GM12892 (cell line): ENCODE measurements at places on chromosomes 11 and 22.

GRCh38 chr11:117613521-117613920 is 183.5 kb downstream of the DSCAML1 start:
- DNase-seq: no peak

DNA sequence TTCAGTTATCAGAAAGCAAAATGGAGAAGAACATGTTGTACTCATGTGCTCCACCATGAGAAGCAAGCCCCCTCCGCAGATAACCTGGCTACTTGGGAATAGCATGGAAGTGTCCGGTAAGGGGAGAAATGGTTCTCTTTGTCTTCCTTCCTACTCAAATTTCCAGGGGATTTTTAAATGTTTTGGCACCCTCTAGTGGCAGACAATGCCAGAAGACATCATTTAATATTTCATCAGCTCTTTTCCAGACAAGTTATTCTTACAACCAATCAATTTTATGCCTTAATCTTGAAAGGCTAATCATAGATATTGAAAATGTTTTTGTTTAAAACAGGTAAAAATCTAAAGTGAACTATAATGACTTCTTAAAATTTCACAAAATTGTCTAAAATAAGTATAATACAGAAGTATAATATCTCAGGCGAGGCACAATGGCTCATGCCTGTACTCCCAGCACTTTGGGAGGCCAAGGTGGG is 15.7 kb downstream of the CRTAM start:
- no peak for DNase-seq

- no peak for DNase-seq
These were observed 54.6 kb downstream of the GRIK4 start for GRCh38 chr11:120566176-120566575.

DNA sequence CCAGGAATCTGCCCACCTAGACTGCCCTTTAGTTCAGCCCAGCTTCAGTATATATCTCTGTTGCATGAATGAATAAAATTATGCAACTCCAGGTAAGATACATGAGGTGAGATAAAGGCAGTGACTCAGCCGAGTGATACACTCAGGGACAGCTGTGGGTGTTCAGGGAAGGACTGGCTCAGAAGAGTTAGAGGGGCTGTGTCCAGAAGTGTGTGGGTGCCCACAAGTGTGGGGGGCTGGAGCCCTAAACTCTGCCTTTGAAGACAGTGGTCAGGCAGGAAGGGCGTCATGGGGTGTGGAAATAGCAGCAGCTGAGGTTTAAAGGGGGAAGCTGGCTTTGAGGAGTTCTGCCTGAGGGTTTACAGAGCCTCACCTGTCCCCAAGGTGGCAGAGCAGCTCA is 8.3 kb downstream of the FTH1 start:
- no peak for DNase-seq

DNA sequence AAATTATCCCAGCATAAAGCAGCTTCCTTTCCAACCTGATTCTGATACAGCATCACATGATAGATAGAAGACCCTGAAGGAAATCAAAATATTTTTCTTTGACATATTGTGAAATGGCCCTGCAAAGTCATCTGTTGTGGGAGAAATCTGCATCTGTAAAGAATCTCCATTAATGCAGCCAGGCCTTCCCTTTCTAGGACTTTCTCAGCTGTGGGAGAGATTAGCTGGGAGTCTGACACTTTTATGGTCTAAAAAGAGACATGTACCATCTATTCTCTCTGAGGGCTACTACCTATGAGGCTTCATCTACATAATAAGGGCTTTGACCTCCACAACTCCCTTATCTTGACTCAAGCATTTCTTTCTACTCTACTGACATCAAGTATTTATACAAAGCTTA is 238.1 kb downstream of the SWAP70 start:
- DNase-seq: no peak

DNA sequence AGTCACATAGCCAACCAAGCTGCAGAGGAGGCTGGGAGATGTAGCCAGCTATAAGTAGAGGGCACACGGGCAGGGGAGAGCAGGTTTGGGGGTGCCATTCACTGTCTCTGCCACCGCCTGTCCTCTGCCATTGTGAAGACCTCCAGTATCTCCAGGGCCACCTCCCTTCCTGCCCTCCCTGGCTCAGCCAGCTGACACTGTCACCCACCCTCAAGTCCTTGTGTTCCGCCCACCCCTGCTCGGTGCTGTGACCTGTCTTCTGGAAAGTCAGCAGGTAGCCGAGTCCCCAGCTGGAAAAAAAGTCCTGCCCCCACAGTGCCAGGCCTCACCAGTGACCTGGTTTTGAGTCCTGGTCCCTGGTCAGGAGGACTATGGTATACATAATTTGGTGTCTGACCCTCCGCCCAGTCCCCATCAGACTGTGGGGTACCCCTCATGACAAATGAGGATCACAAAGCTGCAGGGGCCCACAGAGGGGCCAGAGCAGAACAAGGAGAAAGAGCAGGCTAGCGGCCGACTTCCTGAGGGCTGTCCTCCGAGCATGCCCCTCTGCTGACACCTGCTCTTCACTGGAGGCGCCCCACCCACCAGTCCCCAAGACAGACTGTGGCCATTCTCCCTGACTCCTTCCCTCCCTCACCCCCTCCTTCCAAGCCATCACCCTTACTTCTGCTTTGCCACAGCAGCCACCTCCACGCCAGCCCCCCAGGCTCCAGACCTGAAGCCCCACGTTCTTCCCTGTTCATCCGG is 7.1 kb upstream of the IL2RB start:
- no peak for DNase-seq

DNA sequence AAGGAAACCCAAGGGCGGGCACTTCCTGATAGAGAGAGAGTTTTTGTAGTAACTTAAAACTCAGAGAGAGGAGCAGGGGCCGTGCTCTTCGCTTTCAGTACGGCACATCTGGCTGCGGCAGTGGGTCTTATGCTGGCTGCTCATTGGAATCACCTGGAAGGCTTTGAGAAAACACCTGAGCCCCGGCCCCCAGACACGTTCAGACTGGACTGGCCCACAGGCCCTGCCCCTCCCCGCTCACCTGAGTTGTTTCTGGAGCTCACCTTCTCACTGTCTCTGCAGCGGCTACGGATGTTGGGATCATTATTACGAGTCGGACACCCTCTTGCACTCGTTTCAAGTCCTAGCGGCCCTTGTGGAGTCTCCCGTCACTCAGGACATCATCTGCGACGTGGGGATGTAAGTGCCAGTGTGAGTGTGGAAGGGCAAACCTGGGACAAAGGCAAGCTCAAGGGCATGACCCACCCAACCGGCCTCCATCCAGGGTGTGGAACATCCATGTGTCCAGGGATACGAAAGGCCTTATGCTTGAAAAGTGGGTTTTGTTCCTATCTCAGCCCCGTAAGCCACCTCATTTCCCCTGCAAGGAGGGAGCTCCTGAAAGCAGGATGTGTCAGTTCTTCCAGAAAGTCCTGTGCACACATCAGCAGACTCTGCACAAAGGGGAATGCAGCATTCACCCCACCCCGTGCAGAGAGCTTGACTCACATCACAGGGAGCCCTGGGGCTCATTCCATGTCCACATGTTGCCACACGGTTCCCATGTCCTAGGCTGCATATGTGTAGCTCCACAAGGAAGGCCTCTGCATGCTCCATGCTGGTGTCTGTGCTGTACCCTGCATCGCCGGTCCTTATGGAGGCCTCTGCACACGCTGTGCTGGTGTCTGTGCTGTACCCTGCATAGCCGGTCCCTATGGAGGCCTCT is 5.4 kb downstream of the NADSYN1 start:
- no peak for DNase-seq

DNA sequence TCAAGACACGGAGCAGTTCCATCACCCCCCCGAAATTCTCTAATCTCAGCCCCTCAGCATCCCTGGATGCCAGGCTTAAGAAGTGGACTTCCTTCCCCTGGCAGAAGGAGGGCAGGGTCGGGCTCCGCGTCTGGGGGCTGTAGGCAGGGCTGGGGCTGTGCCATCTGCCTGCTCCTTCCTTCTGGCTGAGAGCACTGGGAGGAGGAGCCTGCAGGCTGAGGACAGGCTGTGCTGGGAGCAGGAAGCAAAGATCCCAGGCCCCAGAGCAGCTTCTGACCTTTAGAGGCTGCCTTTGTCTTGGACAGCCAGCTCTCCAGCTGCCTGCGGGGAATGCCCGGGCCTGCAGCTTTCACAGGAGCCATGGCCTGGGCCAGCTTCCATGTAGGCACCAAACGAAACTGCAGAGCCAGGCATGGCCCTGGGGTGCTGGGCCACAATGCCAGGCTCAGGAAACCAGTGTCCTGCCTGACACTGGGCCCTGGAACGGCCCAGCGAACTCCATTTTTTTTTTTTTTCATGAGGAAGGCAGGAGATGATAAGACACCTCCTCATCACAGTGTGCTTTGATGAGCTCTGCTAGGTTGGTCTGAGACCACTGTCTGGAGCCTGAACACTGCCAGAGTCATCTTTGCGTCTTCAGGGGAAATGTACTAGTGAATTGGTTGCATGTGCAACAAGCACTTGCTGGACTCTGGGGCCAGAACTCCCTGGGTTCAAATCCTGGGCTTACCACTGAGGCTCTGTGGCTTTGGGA is 67.9 kb downstream of the MCM5 start:
- no peak for DNase-seq

GRCh38 chr11:42992594-42992993 is 319.2 kb upstream of the API5 start:
- DNase-seq: no peak

DNA sequence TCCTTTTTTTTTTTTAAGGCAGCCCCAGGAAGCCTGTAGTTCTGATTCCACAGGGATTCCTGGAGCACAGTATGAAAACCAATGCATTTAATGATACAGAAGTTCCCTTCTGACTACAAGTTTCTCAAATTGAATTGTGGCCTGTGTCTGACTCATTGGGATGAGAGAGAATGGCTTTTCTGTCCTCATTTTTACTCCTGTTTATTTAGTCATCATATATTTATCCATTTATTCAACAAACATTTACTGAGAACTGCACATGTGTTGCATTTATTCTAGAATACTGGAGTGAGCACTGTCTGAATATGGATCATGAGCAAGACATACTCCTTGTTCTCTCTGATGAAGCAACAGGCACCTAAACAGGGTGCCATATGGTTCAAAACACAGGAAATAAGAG is 231.2 kb downstream of the NTM start:
- no peak for DNase-seq

GRCh38 chr11:122268601-122269130 is 152.7 kb upstream of the BLID start:
- no peak for DNase-seq

- DNase-seq: no peak
These were observed 30.0 kb downstream of the PRR14L start for GRCh38 chr22:31719850-31720471.

DNA sequence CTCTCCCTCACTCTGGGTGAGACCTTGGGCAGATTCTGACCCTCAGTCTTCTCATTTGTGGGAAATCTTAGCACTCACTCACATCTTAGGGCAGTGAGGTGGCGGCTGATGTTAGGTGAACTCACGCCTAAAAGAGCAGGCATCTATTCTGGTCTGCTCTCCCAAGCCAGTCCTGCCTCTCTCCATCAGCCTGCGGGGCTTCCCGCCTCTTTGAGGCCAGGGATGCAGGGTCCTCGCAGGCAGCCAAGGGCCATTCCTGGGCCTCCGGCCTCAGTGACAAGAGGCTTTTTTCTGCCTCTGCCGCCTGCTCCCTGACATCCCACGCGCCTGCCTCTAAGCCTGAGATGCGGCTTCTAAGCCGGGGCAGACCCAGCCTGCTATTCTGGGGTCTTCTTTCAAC is 13.8 kb upstream of the FGF4 start:
- DNase-seq: no peak

GRCh38 chr11:33182246-33182878 is 21.1 kb upstream of the CSTF3 start:
- no peak for DNase-seq

DNA sequence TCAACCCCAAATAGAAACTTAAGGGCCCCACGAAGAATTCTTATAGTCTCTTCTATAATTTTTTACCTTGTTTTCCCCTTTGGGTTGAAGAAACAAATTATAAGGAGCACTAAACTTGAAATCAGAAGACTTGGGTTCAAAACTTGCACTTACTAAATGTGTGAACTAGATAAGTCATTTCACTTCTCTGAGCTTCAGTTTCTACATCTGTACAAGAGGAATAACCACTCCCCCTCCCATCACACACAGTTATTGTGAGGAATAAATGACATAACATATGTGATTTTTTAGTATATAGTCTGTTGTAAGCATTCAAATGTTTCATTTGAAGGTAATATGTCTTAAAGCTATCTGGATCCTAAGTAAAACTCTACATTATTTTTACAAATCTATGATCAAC is 78.8 kb downstream of the LIF start:
- no peak for DNase-seq

DNA sequence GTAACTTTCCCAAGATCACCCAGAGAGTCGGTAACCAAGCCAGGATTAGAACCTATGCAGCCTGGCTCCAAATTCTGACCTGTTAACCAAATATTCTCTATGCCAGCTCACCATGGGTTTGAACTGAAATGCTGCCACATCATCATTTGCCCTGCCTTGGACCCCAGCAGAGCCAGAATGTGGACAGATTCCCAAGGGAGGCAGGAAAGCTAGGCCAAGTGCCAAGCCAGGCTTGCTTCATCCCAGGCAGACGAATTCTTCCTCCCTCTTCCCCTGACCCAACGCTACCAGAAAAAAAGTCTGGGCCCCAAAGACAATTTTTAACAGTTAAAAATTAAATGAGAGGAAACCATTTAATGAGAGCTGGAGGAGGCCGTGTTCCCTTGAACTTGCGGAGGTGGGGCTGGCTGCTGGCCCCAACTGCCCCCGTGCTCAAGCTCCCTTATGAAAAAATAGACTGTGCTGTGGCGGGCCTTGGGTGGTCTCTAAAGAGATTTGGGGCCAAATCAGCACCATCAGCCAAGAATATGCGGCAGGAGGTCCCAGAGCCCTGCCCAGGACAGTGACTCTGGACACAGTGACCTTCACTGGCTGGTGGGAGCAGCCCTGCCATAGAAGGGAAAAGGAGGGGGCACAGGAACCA is 184.1 kb upstream of the SYT13 start:
- no peak for DNase-seq

DNA sequence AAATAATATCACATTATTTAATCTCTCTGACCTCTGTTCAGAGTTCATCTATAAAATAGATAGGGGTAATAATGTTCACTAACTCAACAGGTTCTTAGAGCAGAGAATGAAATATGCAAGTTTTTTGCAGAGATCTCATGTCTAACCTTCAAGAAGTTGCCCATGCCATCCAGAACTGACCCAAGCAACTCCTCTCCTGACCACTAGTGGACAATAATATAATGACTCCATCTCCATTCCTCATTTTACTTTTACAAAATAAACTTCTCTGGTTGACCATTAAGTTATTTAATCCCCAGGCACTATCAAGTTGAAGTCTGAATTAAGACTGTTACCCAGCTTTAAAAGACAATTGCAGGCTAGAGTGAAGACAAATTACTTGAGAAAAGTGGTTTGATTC is 382.6 kb downstream of the KCNA4 start:
- DNase-seq: no peak

DNA sequence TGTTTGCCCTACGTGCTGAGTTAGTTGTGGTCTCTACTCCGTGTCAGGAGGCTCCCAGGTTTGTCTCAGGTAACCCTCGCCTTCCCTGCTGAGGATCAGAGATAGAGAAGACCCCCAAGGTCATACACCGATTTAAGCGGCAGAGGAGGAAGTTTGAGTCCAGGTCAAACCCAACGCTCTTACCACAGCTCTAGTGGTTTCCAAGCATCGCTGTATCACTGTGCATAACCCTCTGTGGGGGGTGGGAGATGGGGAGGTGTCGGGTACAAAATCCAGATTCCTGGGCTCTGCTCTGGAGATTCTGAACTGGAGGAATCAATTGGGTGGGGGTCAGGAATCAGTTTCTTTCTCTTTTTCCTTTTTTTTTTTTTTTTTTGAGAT is 627 bp downstream of the DNAJC4 start:
- no peak for DNase-seq
